Inflammatory macrophage treated with lipopolysaccharide for 4 hours (primary cell): ENCODE measurements at places on chromosomes 11 and 22.

DNA sequence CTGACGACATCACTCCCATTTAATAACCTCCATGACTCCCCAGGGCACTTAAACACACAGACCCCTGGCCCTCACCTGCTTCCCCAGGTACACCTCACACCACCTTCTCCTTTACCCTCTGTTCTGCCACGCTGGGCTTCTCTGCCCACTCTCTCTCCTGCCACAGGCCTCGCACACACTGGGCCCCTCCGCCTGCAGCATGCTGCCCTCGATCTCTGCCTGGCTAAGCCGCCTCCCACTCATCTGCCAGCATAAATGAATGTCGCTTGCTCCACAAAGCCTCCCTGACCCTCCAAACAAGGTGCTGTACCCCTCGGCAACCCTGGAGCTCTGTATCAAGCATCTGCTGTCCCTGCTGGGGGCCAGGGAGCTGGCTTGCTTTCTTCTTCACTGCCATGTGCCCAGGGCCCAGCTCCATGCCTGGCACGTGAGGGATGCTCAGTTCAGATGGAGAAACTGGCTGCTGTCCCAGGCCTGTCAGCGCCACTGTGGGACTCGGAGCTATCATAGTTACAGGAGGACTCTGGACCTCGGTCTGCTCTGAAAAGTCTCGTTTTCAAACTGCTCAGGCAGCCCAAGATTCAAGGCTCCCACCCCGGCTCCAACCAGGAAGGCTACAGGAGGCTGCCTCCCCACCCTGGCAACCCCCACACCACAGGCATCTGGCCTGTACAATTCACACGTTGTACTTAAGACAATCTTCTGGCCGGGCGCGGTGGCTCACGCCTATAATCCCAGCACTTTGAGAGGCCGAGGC is 11.9 kb downstream of the TTLL1 start:
- DNase-seq, result no peak

- DNase-seq, result no peak
Observed at GRCh38 chr22:38221908-38222796, 20.4 kb downstream of the MAFF start.

- no peak for DNase-seq
Observed at GRCh38 chr11:46050003-46050461, 71.2 kb downstream of the PHF21A start.

- DNase-seq, result peak; percentile 73
Observed at GRCh38 chr11:9738116-9738515, 74.2 kb downstream of the SWAP70 start.

DNA sequence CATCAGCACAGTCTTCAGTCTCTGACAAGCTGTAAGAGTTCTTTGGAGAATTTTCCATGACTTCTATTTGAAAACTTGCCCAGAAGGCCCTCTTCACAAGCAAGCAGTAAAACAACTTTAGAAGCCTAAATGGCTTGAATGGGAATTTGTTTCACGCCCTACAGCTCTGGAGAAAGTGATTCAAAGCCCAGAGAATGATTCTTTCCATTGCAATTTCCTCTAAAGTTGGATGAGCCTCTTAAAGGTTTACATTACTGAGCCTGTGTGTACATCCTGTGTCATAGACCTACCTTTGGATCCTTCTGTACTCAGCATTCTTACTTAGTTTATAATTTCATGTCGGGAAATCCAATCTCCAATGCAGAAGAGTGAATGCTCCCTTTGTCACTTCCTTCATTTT is 6.8 kb upstream of the OR8B3 start:
- no peak for DNase-seq

- DNase-seq, result no peak
Observed at GRCh38 chr11:106464728-106465127, 387.3 kb downstream of the AASDHPPT start.

GRCh38 chr22:47151064-47151463 is 388.6 kb downstream of the TBC1D22A start:
- no peak for DNase-seq

DNA sequence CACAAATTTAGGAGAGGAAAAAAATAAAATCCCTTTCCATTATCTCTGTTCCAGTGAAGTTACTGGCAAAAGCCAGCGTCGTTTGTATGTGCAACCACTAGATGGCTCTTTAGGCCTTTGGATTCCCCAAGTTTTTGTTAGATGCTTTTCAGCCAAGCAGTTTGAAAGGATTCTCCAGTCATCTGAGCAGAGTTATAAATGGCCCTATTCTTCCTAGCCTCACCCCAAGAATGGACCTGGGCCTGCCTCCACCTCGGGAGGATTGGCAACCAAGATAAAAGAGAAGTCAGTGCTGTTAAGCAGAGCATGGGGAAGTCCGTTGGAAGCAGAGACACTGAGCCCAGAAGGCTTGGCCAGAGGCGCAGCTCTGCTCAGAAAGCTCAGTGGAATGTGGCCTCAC is 15.4 kb downstream of the FAM181B start:
- peak; percentile 16 for DNase-seq

- no peak for DNase-seq
Observed at GRCh38 chr11:130478204-130478701, 29.8 kb downstream of the ADAMTS15 start.

- DNase-seq, result no peak
Observed at GRCh38 chr11:64208796-64209562, 2.5 kb downstream of the FERMT3 start.

- no peak for DNase-seq
Observed at GRCh38 chr11:117552626-117553025, 225.0 kb downstream of the CEP164 start.

DNA sequence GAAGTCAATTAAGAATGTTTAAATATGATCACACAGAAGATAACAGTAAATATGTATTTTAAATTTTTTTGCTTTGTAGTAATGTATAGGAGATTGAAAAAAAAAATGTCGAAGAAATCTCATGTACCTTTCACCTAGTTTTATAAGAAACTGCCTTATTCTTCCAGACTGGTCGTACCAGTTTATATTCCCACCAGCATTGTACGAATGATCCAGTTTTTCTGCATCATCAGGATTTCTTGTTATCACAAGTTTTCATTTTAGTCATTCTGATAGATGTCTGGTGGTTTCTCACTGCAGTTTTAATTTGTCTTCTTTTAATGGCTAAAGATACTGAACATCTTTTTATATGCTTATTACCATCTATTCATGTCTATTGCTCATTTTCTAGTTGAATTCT is 101.8 kb upstream of the CTSC start:
- DNase-seq, result no peak

DNA sequence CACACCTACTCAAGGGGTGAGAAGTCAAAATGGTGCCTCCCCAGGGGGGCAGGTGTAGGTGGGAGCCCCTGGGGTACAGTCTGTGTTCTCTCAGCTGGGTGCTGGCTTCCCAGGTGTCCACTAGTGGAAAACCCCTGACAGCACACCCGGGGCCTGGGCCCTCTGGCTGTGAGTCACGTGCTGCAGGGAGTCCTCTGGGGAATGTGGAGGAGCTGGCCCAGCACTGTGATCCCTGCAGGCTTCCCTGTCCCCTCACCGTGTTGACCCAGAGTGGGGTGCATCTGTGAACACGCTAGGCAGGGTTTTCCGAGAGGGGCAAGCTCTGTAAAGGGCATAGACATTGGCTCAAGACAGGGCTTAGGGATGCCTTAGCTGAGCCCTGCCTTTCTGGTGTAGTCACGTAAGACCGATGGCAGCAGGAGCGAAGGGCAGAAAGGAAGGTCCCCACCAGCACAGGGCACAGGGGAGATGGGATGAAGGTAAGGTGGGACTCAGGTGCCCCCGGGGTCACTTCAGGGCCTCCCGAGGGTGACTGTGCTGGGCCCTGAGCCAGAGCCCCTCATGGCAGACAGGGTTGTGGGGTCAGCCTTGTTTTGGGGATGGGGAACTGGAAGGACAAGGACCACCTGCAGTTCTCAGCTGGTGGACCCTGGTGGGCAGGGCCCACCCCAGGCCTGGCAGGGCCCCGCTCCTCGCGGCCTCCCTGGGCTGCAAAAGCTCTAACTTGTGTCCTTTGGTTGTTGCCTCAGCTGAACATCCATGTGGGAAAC is 14.1 kb downstream of the DERL3 start:
- DNase-seq, result no peak

DNA sequence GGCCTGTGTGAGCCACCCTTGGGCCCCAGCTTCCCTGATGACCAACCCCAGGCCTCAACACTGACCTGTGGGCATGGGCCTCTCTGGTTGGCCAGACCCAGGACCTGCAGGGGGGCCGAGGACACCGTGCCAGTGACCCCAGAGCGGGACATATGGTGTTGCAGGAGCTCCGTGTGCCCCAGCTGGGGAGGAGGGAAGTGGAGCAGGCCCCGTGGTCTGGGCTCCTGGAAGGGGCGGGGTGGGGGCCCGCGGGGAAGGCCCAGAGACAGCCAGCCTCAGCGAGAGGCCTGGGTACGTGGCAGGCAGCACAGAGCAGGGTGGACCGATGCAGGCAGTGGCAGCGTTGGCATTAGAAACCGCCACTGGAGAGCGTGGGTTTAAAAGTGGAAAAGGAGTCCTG is 22.2 kb downstream of the MUC6 start:
- no peak for DNase-seq

- no peak for DNase-seq
Observed at GRCh38 chr11:119823077-119823476, 94.1 kb upstream of the NECTIN1 start.

DNA sequence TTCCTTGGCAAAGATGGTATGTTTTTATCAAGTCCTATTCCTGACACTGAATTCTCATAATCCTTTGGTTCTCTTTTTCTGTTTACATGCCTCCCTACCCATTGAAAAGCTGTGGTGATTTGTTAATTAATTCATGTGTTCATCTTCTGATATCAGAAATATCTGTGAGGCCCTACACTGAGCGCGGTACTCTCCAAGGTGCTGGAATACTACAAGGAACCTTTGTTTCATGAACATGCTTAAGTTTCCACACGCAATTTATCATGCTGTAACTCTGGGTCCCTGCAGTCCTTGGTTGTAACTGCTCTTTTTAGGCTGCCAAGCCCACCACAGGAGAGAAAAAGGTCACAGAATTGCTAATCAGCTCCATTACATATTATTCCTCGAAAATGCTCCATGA is 331.8 kb downstream of the FAT3 start:
- no peak for DNase-seq

- DNase-seq, result peak; percentile 94
Observed at GRCh38 chr22:25566898-25567235, 2.4 kb downstream of the GRK3 start.

- DNase-seq, result no peak
Observed at GRCh38 chr11:73539506-73540084, 58.3 kb downstream of the FAM168A start.

DNA sequence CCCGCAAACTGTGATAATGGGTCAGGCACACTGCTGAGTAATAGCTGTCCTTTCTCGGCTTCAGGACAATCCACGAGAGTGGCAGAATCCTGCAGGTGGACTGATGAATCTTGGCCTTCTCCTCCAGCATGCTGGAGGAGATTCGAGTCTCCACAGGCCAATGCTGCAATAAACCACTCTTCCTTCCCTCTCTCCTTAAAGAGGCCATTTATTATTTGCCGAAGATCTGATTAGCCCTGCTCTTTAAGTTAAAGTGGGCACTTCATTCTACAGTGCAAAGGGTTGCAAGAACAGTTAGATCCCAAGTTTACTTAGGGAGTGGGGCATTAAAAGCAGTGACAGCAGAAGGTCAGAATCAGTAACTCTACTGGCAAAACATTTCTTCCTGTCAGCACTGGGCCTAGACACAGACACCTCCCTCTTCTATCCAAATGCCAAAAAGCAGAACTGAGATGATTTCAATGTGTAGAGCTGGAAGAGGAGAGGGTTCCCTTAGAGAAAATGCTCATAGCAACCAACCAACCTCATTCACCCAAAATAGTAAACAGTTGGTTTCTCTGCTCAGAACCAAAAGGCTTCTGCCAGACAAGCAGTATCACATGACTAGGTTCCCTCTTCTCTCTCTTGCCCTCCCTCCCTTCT is 121.7 kb downstream of the SGSM3 start:
- peak; percentile 90 for DNase-seq

GRCh38 chr22:20776624-20777405 is 2.9 kb downstream of the SERPIND1 start:
- no peak for DNase-seq

DNA sequence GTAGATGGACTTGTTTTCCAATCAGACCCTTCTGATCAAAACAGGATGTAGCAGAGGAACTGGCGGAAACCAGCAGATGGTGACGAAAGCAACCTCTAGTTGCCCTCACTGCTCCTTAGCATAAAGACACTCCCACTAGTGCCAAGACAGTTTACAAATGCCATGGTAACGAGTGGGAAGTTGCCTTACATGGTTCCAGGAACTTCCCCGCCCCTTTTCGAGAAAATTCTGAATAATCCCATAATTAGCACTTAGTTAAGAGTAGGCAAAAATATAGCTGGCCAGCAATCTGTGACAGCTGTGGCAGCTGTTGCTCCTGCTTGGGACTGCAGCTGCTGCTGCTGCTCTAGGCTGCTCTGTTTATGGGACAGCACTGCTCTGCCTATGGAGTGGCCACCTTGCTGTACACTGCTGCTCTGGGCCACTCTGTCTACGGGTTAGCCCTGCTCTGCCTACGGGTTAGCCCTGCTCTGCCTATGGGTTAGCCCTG is 33.4 kb upstream of the SORL1 start:
- peak; percentile 93 for DNase-seq

DNA sequence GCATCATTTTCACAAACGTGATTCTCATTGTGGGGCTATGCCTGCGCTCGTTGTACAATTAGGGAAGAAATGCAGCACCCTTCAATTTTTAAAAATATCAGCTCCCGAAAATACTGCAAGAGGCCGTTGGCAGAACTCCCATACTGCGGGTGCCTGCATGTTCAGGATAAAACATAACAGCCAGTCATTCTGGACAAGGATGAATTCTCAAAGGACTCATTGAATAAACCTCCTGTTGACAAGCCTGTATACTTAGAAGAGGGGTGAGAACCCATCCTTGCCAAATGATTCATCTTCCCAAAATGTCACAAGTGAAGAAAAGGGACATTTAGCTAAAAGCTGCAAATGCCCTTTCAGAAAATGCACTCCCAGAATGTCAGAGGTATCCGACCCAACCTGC is 141.9 kb downstream of the CSNK2A3 start:
- no peak for DNase-seq

DNA sequence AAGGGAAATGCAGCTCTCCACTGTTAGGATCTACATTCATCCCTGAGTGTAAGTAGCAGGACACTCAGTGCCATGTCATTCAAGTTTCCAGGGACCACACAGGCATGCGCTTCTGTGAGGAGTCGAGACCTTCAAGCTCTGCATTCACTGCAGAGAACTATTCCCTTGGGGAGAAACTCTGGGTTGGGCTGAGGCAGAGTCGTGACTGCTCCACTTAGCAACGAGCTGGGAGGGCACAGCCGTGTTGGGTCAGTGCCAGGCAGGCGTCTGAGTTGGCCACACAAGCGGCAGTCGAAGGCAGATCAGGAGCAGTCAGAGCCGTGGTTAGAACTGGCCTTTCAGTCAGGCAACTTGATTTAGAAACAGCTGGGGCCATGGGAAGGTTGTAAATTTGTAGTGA is 14.7 kb downstream of the MPEG1 start:
- DNase-seq, result peak; percentile 61

- no peak for DNase-seq
Observed at GRCh38 chr11:12743834-12744449, 69.7 kb downstream of the TEAD1 start.

GRCh38 chr11:128437136-128437535 is 150.2 kb downstream of the ETS1 start:
- DNase-seq, result no peak
